ENCODE measurements at places on chromosomes 12 and 14.

GRCh38 chr12:33605757-33606156, 166.1 kb upstream of the SYT10 start:
- DNase-seq = peak; percentile 19

GRCh38 chr14:31930493-31931240, 146.4 kb upstream of the ARHGAP5 start:
- no peak for DNase-seq

DNA sequence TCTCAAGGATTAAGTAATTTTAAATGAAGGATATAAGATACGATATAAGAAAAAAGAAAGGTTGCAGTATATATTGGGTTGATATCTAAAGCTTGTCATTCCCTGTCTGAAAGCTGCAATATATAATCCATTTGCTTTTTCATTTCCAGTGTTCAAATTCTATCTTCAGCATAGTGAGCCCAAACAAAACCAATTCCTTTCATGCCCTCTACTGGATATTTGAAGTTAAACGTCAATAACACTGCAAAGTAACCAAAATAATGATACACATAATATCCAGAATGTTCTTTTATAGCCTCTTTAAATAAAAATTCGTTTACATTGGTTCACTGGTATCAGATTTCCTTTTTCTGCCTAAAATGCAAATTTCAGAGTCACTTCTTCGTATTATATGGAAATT, 64.5 kb upstream of the DAAM1 start:
- no peak for DNase-seq

DNA sequence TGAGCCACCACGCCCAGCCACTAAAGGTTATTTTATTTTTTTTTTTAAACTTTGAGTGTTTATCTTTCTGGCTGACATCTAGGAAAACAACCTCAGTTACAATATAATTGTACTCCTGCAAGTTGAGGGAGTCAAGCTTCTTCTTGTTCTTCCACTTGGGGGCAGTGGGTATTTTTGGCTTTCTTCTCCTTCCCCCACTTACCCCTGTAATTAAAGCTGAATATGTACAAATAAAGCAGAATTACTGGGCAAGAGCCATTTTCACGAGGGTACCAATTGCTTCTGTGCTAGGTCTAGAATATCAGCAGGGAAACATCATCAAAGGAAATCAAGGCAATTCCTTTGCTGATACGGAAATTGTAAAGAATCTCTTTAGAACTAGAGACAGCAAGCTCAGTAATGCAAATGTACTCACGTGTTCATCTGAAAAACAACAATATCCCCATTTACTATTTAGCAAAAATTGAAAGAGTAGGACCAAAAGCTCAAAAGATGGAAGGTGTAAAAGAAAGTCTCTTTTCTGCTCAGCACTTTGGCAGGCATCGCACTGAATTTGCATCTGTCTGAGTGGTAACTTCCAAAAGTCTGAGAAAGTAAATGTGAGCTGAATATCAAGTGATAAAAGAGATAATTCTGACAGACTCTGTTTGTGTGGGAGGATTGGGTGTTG, 72.8 kb downstream of the TAOK3 start:
- no peak for DNase-seq

Data from urothelium cell line (cell line).